ENCODE measurements at places on chromosomes 12 and 14.

- DNase-seq, result peak; percentile 38
These were observed 2.6 kb downstream of the WNK1 start for GRCh38 chr12:754851-755562.

- no peak for DNase-seq
These were observed 55.9 kb upstream of the AVPR1A start for GRCh38 chr12:63206909-63207308.

DNA sequence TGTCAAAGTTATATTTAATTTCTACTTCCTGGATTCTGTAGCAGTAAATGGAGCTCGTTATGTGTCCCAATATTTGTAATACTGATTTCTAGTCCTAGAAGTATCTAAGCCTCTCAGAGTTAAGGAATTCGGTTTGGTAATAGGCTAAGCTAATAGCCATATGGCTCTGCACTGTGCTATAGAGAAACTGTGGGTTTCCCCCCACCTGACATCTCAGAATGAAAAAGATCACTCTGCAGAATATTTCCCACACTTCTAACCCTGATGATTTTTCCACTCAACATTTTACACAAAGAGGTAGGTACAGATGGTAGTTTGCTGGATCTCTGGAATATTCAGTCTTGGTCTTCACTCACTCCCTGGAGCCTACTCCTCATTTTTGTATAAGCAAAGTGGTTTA is 71.2 kb downstream of the BORCS5 start:
- no peak for DNase-seq

GRCh38 chr14:72615451-72616121 is 278.3 kb downstream of the DPF3 start:
- peak; percentile 89 for DNase-seq

GRCh38 chr12:119227292-119227691 is 48.6 kb downstream of the HSPB8 start:
- no peak for DNase-seq

DNA sequence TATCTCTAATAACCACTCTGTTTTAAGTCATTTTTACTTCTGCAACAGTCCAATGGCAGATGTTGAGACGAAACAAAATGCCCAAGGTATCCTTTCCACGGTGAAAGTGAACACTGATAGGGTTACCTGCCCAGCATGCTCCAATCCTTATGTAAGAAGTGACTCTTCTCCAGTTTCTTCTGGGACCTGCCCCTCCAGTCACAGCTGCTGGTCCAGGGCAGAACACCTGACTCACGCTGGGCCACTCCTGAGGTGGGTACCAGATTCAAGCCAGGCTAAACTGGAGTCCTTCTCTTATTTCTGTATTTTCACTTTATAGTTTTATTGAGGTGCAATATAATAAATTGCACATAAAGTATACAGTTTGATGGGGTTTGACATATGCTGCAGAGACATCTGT is 16.7 kb downstream of the NT5DC3 start:
- DNase-seq, result no peak

DNA sequence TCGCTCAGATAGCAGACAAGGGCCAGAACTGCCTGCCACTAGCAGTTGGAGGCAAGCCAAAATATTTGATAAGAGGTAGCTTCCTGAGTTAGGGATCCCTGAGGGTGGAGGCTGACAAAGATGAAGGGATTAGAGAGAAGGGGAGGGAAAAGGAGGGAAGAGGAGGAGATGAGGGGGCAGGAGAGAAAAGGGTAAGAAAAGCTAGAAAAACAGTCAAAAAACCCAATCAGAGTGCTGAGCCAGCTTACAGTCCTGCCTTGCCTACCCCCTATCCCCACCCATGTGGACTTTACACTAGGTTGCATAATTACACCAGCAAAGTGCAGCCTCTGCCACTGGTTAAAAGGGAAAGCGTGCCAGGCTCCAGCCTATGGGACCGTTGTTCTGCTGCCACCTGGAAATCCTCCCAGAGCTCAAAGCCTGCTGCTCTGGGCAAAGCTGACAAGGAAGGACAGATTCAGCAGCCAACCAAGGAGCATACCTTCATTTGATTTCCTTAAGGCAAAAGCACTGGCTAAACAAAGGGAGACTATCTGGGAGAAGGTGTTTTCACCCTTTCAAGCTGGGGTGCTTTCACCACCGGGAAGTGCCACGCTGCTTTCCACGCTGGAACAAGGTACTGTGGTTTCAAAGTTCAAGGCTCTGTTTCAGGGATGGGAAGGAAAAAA is 3.8 kb upstream of the NUMB start:
- DNase-seq, result peak; percentile 65

- no peak for DNase-seq
These were observed 59.0 kb downstream of the VCPKMT start for GRCh38 chr14:50057331-50057730.

GRCh38 chr14:22478670-22479069 is 110.4 kb downstream of the DAD1 start:
- DNase-seq, result no peak

- DNase-seq, result no peak
These were observed 45.4 kb upstream of the EPS8 start for GRCh38 chr12:15834575-15834974.

DNA sequence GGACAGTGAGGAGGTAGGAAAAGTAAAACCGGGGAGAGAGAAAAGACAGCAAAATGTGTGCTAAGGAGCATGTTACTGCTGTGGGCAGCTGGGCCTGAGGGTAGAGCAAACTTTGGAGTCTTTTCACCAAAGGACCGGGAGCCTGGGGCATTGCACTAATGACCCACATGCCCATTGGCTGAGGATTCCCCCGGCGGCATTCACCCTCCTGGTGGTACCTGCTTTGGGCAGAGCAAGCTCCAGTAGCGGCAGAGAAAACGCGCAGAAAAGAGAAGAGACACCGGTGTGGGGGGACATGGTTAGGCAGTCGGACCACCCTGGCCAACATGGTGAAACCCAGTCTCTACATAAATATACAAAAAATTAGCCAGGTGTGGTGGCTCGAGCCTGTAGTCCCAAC is 83.4 kb upstream of the ESRRB start:
- no peak for DNase-seq

- no peak for DNase-seq
These were observed 507 bp upstream of the PTPN11 start for GRCh38 chr12:112418273-112418607.

DNA sequence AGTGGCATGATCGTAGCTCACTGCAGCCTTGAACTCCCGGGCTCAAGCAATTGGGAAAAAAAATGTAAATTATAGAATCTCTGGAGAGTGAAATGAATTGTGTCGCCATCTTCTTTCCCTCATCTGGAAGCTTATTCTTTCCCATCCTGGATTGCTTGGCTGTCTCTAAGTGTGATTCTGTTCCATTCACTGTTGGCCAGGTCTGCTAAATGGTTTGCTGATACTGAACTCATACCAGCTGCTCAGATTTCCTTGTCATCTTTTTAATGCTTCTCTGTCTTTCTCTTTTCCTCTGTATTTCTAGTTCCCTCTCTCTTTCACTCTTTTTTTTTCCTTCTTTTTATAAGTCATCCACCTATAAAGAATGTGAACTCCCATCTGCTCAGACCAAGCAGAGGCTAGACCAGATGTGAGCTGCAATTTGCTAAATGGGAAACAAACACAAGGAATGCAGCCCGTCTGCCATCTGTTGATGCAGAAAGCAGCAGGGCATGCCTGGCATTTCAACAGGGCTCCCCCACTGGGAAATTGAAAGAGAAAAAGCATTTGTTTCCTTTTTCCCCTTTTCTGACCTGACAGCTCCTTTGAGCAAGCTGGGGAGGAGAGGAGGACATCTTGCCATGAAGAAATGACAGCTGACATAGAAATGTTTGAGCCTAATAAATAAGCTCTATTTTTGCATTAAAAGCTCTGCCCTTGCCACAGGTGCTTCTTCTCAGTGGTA is 1823.6 kb upstream of the FLRT2 start:
- DNase-seq, result peak; percentile 0

- DNase-seq, result no peak
These were observed 348.8 kb downstream of the GXYLT1 start for GRCh38 chr12:41795910-41796309.

DNA sequence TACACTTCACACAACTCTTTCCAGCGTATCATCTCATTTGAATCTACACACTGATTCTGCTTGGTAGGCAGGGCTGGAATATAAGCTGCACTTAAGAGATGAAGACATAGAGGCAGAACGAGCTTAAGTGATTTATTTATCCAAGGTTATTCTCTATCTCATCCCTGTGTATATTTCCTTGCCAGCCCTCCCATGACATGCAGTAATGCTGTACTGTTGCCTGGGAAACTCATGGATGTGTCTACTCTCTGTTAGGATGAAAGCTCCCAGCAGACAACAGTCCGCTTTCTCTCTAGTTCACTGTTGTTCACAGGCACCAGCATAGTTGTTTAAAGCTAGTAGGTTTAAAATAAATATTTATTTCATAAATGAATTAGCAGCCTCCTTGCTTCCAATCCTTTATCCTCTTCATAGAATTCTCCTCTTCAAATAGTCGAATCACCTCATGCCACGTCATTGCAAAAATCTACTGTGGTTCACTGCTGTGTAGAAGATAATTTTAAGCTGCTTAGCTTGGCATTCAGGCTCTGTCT is 25.4 kb downstream of the FGF6 start:
- DNase-seq, result no peak

GRCh38 chr12:117854339-117855012 is 114.3 kb downstream of the KSR2 start:
- peak; percentile 23 for DNase-seq

DNA sequence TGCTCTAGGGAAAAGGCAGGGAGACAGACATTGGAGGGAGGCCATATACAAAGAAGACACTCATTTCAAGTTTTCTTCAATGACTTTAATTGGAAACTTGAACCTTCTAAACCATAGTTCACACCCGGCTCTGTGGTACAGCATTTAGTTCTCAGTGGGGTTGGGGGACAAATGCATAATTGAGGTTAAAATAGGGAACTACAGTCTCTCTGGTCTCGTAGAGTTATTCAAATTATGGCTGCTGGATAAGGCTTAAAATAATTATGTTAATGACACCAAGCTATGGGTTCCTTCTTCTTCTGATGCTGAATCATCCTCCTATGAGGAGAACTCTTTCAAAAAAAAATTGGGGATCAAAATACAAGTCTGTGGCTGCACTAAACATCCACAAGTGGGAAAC is 3.8 kb upstream of the RPAP3 start:
- DNase-seq, result no peak

DNA sequence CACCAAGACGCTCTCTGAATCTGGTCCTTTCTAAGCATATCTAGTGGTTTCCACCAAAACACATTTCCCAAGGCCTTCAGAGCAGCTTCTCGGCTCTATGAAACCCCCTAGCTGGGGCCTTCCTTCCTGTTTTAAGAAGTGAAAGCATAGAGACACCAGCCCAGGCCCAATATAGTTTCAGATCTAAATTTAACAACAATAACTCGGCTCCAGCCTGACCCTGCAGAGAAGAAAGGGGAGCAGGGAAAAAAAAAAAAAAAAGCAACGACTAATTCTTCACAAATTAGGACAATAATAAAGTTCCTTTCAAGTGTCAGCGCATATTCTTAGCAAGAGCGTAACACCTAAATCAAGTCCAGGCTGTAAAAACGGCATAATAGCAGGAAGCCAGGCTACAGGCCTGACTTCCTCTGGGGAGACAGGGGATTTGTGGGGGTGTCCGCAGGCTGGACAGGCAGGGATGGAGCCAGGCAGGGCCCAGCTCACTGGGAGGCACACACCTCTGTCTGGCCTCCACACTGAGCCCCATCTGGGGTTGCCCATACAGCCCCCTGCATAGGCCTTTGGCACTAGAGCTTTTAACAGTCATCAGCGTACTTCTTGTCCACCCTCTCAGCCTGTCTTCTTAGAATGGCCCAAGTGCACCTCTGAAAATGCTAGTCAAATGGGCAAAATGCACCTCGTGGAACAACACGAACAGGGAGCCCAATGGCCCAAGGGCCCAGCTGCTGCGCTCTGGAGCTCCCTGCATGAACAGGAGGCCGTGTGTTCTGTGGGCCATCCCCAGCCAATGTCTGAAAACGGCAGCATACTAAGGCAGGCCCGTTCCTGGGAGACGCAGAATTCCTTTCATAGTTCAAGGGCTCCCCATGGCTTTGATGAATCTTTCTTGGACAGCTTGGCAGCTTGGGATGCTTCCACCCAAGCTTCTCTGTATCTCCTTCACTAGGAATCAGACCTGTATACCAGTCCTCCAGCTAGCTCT is 772.9 kb downstream of the MED13L start:
- DNase-seq, result no peak

Measured in MG63 (cell line).